ENCODE measurements at places on chromosomes 12 and 14. TPM values are rescaled to one million over a fixed set of nuclear protein-coding genes. Genes with fewer than 3 reads are reported as not detected.

Gene IFNG
- not detected for total RNA-seq

Gene FGD4
- total RNA-seq = 10.3 TPM

Gene KRT8
- 14.2 TPM for total RNA-seq

Gene GLT1D1
- total RNA-seq = not detected

Gene PPP1R3E
- 1.3 TPM for total RNA-seq

Gene NEUROD4
- not detected for total RNA-seq

Gene B3GNT4
- under 0.01 TPM for total RNA-seq

Gene KRT75
- not detected for total RNA-seq

Gene PRIMA1
- total RNA-seq = not detected

Gene HSPB8
- total RNA-seq = 12.9 TPM
